ENCODE measurements at places on chromosomes 2 and 18.

- H3K27ac ChIP-seq, result no peak overlapping the region
- no peak for DNase-seq
- H3K4me3 ChIP-seq, result no peak overlapping the region
- H3K36me3 ChIP-seq, result no peaks in the 10 kb centered on the region
Measured at GRCh38 chr2:223222397-223222796, 170.4 kb downstream of the KCNE4 start.

- no peak for DNase-seq
- H3K4me1 ChIP-seq, result no peaks in the 10 kb centered on the region
- no peaks in the 10 kb centered on the region for H3K36me3 ChIP-seq
- H3K4me3 ChIP-seq, result no peak overlapping the region
- no peak overlapping the region for H3K27ac ChIP-seq
- no peaks in the 10 kb centered on the region for H3K27me3 ChIP-seq
Measured at GRCh38 chr18:31774962-31775361, 14.3 kb upstream of the SLC25A52 start.

DNA sequence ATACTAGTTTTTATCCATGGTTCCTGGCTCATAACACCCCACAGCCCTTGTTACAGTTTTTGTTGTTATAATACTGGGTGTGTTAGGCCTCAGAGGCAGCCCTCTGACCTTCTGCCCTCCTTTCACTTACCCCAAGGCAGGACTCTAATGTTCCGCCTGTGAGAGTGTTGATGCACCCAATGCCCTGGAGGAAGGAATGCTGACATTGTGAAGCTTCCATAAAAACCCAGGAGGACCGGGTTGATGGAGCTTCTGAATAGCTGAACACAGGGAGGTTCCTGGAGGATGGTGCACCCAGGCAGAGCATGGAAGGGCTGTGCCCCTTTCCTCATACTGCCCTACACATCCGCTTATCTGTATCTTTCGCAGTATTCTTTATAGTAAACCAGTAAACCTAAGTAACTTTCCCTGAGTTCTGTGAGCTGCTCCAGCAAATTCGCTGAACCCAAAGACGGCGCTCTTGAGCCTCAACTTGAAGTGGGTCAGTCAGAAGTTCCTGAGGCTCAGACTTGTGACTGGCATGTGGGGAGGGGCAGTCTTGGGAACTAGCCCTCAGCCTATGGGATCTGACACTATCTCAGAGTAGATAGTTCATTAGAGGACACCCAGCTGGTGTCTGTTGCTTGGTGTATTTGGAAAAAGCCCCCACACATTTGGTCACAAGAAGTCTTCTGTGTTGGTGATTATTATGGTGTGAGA lies 10.4 kb downstream of the STON1 start:
- H3K4me1 ChIP-seq, result peaks cover 14% of the 10 kb centered on the region
- H3K36me3 ChIP-seq, result no peaks in the 10 kb centered on the region
- no peak overlapping the region for H3K27ac ChIP-seq
- no peak overlapping the region for H3K4me3 ChIP-seq

DNA sequence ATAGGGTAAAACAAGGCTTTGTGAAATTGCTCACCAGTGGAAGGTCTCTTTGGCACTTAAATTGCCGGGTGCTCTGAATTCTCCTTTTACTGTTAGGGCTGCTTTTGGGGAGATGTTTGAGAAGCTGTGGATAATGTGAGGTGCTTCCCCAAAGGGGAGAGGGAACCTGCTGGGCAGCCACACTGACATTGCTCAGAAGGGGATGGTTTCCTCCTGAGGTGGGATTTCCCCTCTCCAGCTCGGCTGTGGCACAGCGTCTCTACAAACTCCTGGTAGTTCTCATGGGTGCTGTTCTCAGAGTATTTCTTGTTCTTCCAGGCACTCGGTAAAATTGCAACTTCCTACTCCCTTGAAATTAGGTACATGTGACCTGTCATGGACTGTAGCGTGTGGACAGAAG lies 124.2 kb downstream of the LPIN1 start:
- H3K4me1 ChIP-seq, result no peaks in the 10 kb centered on the region
- no peaks in the 10 kb centered on the region for H3K36me3 ChIP-seq
- H3K27ac ChIP-seq, result no peak overlapping the region
- DNase-seq, result no peak
- no peak overlapping the region for H3K4me3 ChIP-seq

- H3K27me3 ChIP-seq, result no peaks in the 10 kb centered on the region
- no peaks in the 10 kb centered on the region for H3K36me3 ChIP-seq
- H3K27ac ChIP-seq, result no peak overlapping the region
- no peaks in the 10 kb centered on the region for H3K4me1 ChIP-seq
Measured at GRCh38 chr2:65357959-65358294, 74.5 kb downstream of the SPRED2 start.

DNA sequence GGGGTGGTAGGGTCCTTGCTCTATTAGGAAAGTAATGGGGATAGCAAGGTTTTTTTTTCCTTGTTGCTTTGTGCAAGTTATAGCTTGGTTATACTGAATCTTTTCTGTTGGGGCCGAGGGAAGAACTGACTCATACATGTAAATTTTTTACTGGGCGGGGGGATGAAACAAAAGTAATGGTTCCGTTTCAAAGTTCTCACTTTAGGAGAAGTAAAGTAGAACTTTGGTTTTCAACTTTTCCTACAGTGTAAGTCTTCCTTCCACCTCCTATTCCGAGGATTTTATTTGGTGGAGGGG lies 1.1 kb downstream of the AFTPH start:
- DNase-seq, result no peak
- no peaks in the 10 kb centered on the region for H3K4me1 ChIP-seq
- H3K4me3 ChIP-seq, result peak overlapping the region; percentile 97
- peak overlapping the region; percentile 94 for H3K27ac ChIP-seq
- H3K36me3 ChIP-seq, result no peaks in the 10 kb centered on the region
- H3K27me3 ChIP-seq, result no peaks in the 10 kb centered on the region

DNA sequence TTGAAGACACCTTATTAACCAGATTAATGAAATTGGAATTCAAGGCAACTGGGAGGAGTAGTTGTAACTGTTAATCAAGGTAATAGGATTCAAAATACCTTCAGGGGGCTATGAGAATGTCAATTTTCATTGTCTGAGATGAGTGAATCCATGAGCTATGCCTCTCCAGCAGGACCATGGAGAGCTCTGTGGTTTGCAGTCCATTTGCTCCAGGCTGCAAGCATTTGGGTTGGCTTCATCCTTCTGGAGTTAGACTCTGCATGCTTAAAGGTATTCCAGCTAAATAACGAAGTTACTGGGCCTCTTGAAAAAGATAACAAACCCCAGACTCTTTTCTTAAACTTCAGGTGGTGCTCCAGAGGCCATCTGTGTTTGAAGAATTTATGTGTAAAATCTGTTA lies 207.1 kb upstream of the SLC8A1 start:
- H3K27ac ChIP-seq, result no peak overlapping the region
- DNase-seq, result no peak
- peaks cover 3% of the 10 kb centered on the region for H3K36me3 ChIP-seq
- H3K4me1 ChIP-seq, result no peaks in the 10 kb centered on the region
- no peaks in the 10 kb centered on the region for H3K27me3 ChIP-seq
- H3K4me3 ChIP-seq, result no peak overlapping the region

DNA sequence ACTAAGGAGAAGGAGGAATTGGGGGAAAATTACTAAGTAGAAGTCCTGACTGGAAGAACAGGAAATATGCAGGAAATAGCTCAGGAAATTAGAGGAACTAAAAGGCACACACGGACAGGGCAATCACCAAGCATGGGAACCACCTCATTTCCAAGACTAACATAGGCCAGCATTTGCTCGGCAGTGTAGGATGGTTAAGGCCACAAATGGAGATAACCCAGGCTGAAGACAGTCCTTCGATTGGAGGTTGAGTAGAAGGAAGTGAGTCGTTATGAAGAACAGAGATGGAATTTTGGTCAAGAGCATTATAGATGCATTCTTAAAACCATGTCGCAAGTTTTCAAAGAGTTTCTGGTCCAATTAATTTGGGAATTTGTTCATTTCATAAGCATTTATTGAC lies 401.4 kb downstream of the ALK start:
- H3K4me1 ChIP-seq, result no peaks in the 10 kb centered on the region
- H3K27me3 ChIP-seq, result no peaks in the 10 kb centered on the region
- H3K4me3 ChIP-seq, result no peak overlapping the region
- DNase-seq, result no peak
- H3K27ac ChIP-seq, result no peak overlapping the region

DNA sequence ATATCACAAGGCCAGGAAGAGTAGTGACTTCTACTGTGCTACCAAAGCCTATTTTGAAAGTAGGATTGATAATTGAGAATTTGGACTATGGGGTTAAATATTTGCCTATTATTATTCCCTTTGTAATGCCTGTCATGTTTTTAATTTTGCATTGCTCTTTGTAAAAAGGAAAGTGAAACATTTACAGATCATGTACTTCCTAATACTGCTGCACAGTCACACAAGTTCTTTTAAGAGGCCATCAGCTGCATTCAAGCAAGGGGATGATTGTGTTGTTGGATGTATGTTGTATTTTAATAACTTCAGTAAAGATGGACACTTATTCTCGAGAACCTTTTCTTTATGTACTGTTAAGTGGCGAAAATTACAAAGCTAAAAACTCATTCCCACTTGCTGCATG lies 70.1 kb downstream of the PLEKHA3 start:
- no peaks in the 10 kb centered on the region for H3K27me3 ChIP-seq
- H3K4me1 ChIP-seq, result no peaks in the 10 kb centered on the region
- DNase-seq, result no peak
- H3K36me3 ChIP-seq, result no peaks in the 10 kb centered on the region

DNA sequence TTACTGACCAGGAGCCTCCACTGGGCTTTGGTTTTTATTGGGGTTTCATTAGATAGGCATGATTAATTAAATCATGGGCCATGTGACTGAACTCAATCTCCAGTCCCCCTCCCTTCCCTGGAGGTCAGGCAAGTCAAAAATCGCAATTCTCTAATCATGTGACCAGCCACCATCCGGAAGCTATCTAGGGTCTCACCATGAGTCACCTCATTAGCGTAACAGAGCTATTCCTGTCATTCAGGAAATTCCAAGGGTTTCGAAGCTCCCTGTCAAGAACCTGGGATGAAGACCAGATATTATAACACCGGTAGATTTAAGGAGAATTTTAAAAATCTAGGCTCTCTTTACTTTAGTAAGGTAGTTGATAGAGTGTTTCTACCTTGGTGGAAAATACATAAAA lies 180.3 kb upstream of the TCF4 start:
- no peaks in the 10 kb centered on the region for H3K36me3 ChIP-seq
- H3K4me3 ChIP-seq, result no peak overlapping the region
- no peaks in the 10 kb centered on the region for H3K27me3 ChIP-seq
- H3K27ac ChIP-seq, result no peak overlapping the region
- DNase-seq, result no peak
- no peaks in the 10 kb centered on the region for H3K4me1 ChIP-seq

DNA sequence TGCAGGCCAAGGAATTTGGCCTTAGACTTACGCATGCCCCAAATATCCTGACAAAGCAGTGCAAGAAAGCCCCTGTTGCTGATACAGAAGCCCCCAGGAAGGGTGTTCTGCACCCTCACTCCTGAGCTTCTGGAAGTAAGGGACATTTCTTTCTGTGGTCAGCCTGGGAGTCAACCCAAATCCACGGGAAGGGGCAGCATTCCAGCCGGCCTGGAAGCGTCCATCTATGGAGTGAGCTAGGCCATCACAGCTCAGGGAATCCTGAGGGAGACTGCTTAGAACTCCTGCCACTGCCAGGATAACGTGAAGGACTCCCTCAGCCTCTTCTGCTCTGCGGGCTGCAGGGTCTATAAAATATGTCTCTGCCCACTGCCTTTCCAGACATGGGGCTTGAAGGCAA lies 173.9 kb downstream of the ANAPC1 start:
- H3K4me1 ChIP-seq, result no peaks in the 10 kb centered on the region
- DNase-seq, result no peak
- H3K36me3 ChIP-seq, result no peaks in the 10 kb centered on the region

- no peaks in the 10 kb centered on the region for H3K36me3 ChIP-seq
- no peak overlapping the region for H3K4me3 ChIP-seq
- no peaks in the 10 kb centered on the region for H3K27me3 ChIP-seq
- no peak overlapping the region for H3K27ac ChIP-seq
- peaks cover 5% of the 10 kb centered on the region for H3K4me1 ChIP-seq
- DNase-seq, result no peak
Measured at GRCh38 chr2:226336283-226336682, 463.3 kb downstream of the IRS1 start.

DNA sequence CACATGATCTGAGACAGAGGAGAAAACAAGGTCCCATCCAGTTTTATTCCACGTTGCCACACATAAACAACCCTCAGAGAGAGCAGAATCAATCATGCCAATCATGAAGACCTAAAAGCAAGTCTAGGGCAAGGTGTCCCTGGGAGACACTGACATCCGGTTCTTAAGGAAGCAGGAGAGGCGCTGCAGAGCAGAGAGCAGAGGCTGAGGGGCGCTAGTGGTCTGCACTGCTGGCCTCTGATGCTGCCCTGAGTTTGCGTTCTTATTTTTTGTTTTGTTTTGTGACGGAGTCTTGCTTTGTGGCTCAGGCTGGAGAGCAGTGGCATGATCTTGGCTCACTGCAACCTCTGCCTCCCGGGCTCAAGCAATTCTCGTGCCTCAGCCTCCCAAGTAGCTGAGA lies 83.3 kb downstream of the SMIM21 start:
- no peak for DNase-seq
- no peaks in the 10 kb centered on the region for H3K4me1 ChIP-seq
- no peaks in the 10 kb centered on the region for H3K27me3 ChIP-seq
- no peak overlapping the region for H3K4me3 ChIP-seq
- H3K36me3 ChIP-seq, result no peaks in the 10 kb centered on the region

DNA sequence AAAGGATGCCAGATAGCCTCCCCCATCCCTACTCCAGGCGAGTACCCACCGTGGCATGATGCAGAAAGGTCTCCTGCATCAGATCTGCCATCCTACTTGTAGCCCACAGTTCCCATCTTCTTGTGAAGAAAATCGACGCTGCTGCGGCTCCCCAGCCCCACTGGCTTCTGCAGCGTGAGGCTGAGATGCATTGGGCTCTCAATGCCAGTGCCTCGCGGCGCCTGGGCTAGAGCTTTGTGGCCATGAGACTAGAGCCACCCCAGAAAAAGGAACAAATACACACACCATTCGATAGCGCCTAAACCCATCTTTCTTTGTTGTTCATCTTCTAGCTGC lies 2.8 kb downstream of the NOL4 start:
- H3K27ac ChIP-seq, result no peak overlapping the region
- peaks cover 38% of the 10 kb centered on the region for H3K27me3 ChIP-seq
- no peak for DNase-seq

- peaks cover 10% of the 10 kb centered on the region for H3K4me1 ChIP-seq
- no peaks in the 10 kb centered on the region for H3K36me3 ChIP-seq
- DNase-seq, result peak; percentile 92
- peak within 1 kb of the TSS; percentile 97 for H3K4me3 ChIP-seq
Measured at GRCh38 chr2:27071277-27071989, at the start of gene OST4. TSS of gene OST4 (minus strand) at chr2:27071654.

GRCh38 chr2:177264693-177265587 lies at the start of gene NFE2L2:
TSS of gene NFE2L2 (minus strand) at chr2:177264727. CDS start at chr2:177264576, 151 bp downstream.
- no peaks in the 10 kb centered on the region for H3K36me3 ChIP-seq
- DNase-seq, result peak; percentile 96
- no peaks in the 10 kb centered on the region for H3K27me3 ChIP-seq
- H3K4me1 ChIP-seq, result peaks cover 4% of the 10 kb centered on the region
- H3K4me3 ChIP-seq, result peak within 1 kb of the TSS; percentile 78
- H3K27ac ChIP-seq, result peak within 1 kb of the TSS; percentile 100

DNA sequence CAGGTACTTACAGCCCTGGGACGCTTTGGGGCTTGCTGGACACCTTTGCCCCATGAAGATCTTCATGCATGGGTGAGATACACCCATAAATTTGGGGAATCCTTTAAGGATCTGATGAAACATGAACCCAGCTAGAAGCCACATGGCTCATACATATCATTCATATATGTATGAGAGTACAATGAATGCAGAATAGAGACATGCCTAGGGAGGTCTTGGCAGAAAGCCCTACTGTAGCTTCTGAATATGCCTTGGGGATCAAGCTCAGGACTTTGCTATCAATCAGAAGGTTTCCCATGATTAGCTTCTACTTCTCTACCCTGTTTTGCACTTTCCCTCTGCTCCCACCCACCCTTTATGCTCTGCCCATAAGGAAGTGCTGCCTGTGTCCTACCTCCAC lies 368.4 kb downstream of the LPIN1 start:
- no peak overlapping the region for H3K4me3 ChIP-seq
- DNase-seq, result no peak
- no peaks in the 10 kb centered on the region for H3K4me1 ChIP-seq
- H3K36me3 ChIP-seq, result no peaks in the 10 kb centered on the region
